ENCODE measurements at places on chromosomes 7 and 10.
A peak's percentile ranks its signal among the peaks of the same experiment; 100 is the strongest.

- DNase-seq, result no peak
Observed at GRCh38 chr10:28967031-28967430, 289.7 kb downstream of the BAMBI start.

GRCh38 chr10:123512901-123513775 lies 153.0 kb upstream of the GPR26 start:
- no peak for DNase-seq

DNA sequence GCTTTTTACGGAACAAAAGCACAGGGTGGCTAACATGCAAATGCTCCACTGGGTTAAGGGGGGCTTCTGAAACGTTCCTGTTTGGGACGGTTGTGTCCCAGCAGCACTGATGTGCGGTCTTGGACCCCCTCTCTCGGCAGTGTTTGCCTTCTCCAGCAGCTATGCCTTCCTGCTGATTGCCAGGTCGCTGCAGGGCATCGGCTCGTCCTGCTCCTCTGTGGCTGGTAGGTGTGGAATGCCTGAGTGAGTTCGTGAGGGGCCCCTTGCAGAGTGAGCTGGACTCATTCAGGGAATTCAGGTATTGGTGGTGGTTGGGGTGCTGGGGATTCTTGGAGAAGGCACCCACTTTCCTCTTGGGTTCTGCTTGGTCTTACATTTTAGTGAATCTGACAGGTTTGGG lies 13.0 kb downstream of the SLC18A2 start:
- DNase-seq, result no peak

- DNase-seq, result no peak
Observed at GRCh38 chr7:98630149-98630548, 13.1 kb downstream of the NPTX2 start.

GRCh38 chr10:91035650-91036292 lies 114.9 kb upstream of the ANKRD1 start:
- DNase-seq, result no peak

DNA sequence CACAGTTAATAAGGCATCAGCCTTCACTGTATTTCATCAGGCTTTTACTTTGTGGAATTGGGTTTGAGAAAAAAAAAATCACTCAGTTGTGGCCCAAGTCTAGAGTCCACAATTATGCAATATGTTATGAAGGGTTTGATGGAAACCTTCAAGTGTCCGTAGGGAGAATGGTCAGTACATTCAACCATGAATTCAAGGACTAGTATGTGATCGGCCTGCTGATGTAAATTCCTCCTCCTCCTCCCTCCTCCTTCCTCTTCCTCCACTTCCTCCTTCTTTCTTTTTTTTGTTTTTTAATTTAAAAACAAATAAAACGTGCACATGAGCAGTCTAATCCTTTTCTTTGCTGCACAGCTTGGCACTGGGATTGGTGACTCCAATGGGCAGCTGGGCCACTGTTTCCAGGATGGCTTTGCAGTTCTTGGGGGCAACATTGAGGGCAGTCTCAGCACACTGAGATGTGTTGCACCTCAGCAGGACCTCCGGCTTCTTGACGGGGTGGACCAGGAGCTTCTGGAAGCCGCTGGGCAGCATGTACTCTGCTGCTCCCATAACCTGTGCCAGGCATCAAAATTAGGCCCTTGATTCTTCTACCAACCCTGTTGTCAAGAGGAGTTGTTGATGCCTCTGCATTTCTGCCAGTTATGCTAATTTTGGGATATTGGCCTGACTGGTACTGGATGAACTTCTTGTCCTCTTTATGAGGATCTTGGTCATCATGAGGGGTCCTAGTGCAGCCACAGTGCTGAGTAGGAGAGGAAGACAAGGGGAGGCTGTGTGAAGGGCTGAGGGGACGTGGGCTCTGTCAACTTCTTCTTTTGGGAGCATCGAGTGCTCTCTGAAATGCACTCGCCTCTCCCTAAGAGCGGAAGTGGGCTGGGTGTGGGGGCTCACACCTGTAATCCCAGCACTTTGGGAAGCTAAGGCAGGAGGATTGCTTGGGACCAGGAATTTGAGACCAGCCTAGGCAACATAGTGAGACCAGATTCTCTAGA lies 9.3 kb upstream of the IL2RA start:
- no peak for DNase-seq

DNA sequence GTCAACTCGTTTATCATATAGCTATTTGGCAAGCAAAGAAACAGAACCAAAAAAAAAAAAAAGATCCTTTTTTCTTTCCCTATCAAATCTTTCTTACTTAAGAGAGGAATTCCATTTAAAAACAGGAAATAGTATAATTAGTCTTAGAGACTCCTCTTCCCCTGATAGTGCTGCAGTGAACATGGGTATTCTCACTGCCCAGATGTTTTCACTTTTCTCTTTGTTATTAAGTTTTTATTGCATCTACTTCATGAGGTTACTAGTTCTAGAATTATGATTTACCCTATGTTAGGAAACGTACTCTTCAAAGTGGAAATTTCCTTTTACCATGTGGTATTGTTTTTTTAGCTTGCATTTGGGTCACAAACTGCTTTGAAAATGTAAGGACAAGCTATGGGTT lies 8.5 kb downstream of the CASP2 start:
- DNase-seq, result no peak

DNA sequence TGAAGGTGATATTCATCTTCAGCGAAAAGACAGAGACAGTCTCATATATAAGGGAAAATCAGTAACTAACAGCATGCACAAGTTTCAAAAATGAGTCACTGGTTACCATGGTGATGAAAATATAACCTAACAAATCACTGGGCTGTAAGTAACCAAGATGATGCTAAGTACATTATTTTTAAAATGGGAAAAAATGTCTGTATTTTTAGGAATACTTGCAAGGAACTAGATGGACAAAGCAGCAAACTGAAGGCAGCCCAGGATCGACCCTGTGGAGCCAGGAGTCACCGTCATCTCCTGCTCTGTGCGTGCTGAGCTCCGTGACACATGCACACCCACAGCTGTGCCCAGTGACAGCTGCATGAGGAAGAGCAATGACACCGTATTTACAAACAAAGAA lies 137.3 kb downstream of the ELMO1 start:
- peak; percentile 69 for DNase-seq

GRCh38 chr10:3714967-3715366 lies 70.0 kb downstream of the KLF6 start:
- no peak for DNase-seq

DNA sequence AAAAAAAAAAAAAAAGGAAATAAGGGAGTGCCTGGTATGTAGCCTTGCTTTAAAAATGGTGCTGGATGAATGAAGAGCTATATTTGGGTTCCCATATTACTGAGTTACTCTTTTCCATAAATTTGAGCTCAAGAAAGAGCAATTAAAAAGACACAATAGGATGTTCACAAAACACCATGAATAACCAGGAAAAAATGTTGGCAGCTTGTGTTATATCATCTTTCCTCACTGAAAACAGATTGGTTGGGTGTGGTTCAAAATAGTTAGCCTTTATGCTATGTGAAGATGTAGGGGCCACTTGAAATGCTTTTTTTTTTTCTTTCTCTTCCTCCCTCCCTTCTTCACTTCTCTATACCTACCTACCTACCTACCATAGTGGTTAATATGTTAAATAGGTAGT lies 256.9 kb downstream of the STK31 start:
- DNase-seq, result no peak

DNA sequence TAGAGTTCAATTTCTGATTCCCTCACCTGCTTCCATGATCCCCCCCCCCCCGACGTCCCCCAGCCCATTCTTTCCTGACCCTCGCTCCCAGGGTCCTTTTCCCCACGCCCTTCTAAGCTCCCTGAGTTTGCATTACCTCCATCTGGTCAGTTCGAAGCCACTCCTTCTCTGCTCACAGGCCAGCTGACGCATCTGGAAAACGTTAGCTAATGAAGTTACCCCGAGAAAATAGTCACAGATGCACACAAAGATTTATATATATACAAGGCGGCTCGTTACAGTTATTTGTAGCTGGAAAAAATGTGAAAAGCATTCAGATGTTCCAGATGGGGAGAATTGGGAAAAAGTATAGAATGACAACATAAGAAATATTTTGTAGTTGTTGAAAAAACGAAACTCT lies 630.0 kb upstream of the FOXK1 start:
- DNase-seq, result no peak

GRCh38 chr10:128709686-128710085 lies 583.5 kb upstream of the MKI67 start:
- no peak for DNase-seq

- no peak for DNase-seq
Observed at GRCh38 chr7:101390901-101391301, 28.2 kb downstream of the COL26A1 start.

DNA sequence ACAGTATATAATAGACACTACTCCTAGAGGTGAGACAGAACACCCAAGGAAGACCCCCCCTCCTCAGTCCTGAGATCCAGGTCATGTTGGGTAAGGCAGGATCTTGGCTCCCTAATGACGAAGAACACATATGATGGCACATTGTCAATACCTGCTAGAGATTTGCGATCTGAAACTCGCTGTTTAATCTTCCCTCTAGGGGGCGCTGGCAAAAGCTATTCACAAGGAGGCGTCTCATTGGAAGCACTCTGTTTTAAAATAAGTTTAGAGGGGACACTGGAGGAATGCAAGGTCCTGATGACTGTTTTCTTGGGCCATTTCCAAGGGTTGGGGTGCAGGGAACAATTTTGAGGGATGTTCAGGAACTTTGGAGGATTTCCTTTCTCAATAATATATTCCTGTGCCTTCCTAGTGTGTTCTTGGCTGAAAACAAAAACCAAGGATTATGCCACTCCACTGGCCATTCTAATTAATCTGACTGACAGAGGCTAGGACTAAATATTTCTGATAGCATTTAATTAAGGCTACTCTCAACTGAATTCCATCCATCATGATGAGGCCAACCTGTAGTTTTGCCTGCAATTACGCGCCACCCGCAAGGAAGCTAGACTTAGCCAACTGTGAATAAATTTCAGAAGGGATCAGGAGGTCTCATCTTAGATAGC lies 1013.8 kb upstream of the MBL2 start:
- DNase-seq, result no peak

DNA sequence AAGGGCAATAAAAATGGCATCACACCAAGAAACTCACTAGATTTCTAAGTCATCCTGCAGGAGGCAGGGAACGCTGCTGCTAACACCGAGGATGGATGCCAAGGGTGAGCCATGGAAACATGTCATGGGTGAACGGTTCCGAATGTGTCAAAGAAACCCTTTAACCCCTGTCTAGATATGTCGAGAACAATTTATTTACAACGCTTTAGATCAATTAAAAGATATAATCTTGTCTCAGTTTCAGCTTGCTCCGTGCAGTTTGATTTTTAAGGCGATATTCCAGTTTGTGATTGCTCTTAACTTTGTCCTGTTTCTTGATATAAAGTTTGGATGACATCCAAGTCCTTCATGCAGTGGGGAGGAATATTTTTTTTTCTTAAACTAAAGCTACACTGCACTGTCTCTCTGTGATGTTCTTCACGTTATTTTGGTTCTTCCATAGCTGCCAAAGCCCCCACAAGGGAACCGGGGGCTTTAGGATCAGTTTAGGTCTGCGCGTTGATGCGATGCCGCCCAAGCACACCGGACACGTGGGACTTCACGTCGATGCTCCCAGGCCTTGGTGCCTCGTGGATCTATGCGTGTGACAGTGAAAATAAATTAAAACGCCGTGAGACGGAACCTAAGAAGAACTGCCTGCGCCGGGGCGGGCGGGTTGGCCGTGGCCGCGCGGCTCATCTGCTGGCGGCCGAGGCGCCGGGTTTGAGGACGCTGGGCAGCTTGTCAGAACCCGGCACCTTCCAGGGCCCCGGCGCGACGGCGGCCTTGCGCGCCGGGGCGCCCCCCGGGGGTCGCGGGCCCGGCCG lies 220.3 kb downstream of the PHTF2 start:
- DNase-seq, result peak; percentile 70

DNA sequence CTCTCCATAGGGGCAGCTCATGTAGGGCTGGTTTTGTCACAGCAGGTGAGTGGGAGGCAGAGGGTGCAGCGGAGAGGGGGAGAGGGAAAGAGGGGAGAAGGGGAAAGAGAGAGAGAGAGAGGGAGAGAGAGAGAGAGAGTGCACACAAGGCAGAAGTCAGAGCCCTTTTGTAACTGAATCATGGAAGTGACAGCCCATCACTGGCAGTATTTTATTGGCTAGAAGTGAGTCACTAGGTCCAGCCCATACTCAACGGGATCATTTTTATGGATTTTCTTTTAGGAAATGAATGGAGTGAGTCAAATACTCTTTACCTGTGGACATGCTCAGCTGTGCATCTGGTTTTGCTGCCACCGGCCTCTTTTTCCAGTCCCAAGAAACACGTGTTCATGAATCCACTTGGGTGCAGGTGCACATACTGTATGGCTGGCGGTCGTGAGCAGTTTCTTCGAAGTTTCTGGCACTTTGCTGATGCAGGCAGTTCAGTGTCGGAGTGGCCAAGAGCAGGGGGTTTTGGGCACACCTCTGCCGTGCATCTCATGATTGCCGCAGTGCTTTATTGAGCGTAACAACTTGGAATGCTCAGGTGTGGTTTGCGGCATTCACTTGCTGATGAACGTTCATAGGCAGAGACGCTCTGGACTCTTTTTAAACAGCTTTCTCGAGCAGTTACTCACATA lies 40.3 kb downstream of the DOCK1 start:
- DNase-seq, result no peak

DNA sequence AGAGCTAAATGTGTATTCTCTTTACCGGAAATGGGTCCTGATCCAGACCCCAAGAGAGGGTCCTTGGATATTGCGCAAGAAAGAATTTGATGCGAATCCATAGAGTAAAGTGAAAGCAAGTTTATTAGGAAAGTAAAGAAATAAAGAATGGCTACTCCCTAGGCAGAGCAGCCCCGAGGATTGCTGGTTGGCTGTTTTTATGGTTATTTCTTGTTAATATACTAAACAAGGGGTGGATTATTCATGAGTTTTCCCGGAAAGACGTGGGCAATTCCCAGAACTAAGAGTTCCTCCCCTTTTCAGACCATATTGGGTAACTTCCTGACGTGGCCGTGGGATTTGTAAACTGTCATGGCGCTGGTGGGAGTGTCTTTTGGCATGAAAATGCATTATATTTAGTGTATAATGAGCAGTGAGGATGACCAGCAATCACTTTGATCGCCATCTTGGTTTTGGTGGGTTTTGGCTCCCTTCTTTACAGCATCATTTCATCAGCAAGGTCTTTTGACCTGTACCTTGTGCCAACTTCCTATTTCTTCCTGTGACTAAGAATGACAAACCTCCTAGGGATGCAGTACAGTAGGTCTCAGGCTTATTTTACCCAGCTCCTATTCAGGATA lies 60.4 kb downstream of the ARL4A start:
- no peak for DNase-seq

DNA sequence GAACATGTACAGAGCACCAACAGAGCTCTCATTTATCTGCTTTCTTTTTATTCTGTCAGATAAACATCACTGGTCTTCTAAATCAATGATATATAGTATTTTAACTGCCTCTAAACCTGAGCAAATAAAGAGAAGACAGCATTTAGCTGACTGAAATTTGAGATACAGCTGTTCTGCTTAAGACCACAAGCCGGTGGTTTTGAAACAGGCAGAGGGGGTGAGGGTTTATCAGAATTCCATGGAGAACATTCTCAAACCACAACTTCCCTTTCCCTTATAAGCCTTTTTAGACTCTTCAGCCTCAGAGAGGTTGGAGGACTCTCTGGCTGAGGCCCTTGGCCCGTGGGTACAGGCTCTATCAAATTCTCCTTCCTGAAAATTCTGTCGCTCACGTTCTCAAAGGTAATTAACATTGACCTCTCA lies 87.4 kb upstream of the RSU1 start:
- no peak for DNase-seq

- no peak for DNase-seq
Observed at GRCh38 chr7:28296571-28297483, 115.5 kb upstream of the CREB5 start.

All from Right ventricle myocardium inferior (tissue), 1 donor.